Spleen (tissue), 13 donors: ENCODE measurements at places on chromosomes 11 and 22. TPM values are rescaled to one million over a fixed set of nuclear protein-coding genes. Genes with fewer than 3 reads are reported as not detected.
A peak's percentile ranks its signal among the peaks of the same experiment; 100 is the strongest.

Gene MUC2
- total RNA-seq: 0.06 TPM

GRCh38 chr11:106176817-106177216, 99.4 kb downstream of the AASDHPPT start:
- no peak for DNase-seq
- no peaks in the 10 kb centered on the region for H3K27me3 ChIP-seq
- no peaks in the 10 kb centered on the region for H3K4me1 ChIP-seq
- H3K27ac ChIP-seq: no peak overlapping the region

DNA sequence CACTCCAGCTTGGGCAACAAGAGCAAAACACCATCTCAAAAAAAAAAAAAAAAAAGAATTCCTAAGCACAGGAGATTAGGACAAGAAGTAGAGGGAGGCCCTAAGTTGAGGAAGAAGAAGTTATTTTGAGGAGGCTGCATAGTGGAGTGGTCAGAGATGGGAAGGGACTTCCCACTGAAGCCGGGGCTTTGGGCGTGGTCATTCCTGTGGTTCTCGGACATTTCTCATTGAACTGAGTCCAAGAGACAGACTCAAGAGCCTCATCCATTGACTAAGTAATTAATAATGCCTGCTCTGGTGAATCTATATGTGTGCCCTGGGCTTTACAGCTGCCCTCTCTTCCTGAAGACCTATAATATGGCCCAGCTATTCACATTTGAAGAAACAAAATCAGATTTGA, 53.2 kb upstream of the FTH1 start:
- H3K27ac ChIP-seq: no peak overlapping the region
- no peaks in the 10 kb centered on the region for H3K36me3 ChIP-seq
- H3K4me1 ChIP-seq: peaks cover 10% of the 10 kb centered on the region
- DNase-seq: peak; percentile 67

Gene ANGPTL5
- total RNA-seq: not detected

- H3K36me3 ChIP-seq: no peaks in the 10 kb centered on the region
- H3K27ac ChIP-seq: no peak overlapping the region
- H3K4me3 ChIP-seq: no peak overlapping the region
- no peaks in the 10 kb centered on the region for H3K27me3 ChIP-seq
- no peaks in the 10 kb centered on the region for H3K4me1 ChIP-seq
Measured at GRCh38 chr11:71163371-71163770, 89.0 kb downstream of the SHANK2 start.

GRCh38 chr22:42314709-42315391, 44.4 kb upstream of the TCF20 start:
- no peak overlapping the region for H3K27ac ChIP-seq
- H3K4me1 ChIP-seq: no peaks in the 10 kb centered on the region
- no peaks in the 10 kb centered on the region for H3K36me3 ChIP-seq
- no peak for DNase-seq
- H3K4me3 ChIP-seq: no peak overlapping the region
- peaks cover 2% of the 10 kb centered on the region for H3K27me3 ChIP-seq

Gene MPEG1
- total RNA-seq: 317 TPM

DNA sequence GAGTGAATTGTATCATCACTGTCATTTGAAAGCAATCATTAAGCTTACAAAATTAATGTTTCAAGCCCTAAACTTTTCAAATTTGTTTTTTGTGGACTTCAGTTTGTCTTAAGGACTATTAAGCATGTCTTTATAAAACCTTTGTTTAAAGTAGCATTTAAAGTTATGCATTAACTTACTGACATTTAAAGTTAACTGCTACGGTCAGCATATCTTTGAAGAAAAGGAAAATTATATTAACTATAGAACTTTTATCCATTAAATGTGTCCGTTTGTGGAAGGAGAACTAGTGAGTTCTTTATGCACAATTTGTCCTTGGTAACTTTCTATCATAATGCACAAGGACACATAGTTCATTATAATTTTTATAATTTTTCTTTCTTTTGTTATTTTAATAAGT, 103.4 kb downstream of the FANCF start:
- no peak overlapping the region for H3K4me3 ChIP-seq
- no peak overlapping the region for H3K27ac ChIP-seq
- H3K27me3 ChIP-seq: no peaks in the 10 kb centered on the region
- no peaks in the 10 kb centered on the region for H3K4me1 ChIP-seq
- no peak for DNase-seq

DNA sequence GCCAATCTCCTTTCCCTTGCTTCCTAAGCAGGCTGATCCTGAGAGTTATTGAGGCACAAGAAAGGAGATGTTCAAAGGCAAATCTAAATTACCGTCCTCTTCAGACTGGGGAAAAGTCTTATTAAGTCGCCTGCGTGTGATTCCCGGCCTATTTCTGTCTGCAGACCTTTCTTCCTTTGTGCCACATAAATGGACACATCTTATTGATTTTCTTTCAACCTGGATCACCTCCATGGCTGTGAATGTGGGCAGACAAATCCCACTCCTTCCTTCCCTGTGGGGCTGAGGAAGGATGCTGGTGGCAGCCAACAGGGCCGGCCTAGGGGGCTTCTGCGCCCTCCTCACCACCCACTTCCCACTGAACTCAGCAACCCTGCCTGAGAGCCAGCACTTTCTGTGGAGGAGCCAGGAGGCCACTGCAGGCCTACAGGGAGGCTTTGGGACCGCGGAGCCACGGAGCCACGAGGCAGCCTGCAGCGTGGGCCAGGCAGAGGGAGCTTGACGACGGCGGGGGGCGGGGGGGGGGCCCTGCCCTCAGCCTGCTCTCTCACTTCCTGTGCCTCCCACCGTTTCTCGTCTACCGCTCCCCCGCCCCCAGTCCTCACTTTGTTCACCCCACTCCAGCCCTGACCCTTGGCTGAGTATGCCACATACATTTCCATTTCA, 73.6 kb upstream of the LMO1 start:
- no peak overlapping the region for H3K27ac ChIP-seq
- H3K27me3 ChIP-seq: no peaks in the 10 kb centered on the region
- peaks cover 7% of the 10 kb centered on the region for H3K4me1 ChIP-seq
- no peak for DNase-seq

- H3K36me3 ChIP-seq: no peaks in the 10 kb centered on the region
- H3K27me3 ChIP-seq: no peaks in the 10 kb centered on the region
- DNase-seq: no peak
- H3K4me1 ChIP-seq: no peaks in the 10 kb centered on the region
- H3K27ac ChIP-seq: no peak overlapping the region
Measured at GRCh38 chr11:131389582-131389981, 19.2 kb downstream of the NTM start.

Gene PTPRJ
- total RNA-seq: 101 TPM

Gene APOA5
- not detected for total RNA-seq

Gene TNRC6B
- 153 TPM for total RNA-seq

GRCh38 chr22:33400891-33401290, 342.7 kb upstream of the SYN3 start:
- no peaks in the 10 kb centered on the region for H3K36me3 ChIP-seq
- H3K4me1 ChIP-seq: no peaks in the 10 kb centered on the region
- no peak overlapping the region for H3K27ac ChIP-seq
- H3K27me3 ChIP-seq: no peaks in the 10 kb centered on the region

Gene LRFN4
- 3.3 TPM for total RNA-seq

DNA sequence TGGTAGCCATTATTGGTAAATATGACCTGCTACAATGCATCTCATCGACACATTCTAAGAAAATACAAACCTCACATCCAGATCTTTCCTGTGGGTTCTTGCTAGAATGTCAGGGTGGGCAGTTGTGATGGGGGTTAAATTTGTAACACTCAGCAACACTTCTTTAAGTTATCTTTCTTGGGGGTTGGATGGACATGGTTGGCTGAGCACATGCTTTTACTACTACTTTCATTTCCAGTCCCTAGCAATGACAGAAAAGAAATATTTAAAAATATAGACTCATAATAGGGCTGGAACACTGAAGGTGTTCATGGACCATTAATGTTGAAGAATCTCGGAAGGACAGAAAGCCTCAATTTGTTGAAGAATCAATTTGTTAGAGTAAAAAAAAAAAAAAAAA, 57.6 kb downstream of the APOL3 start:
- H3K4me3 ChIP-seq: no peak overlapping the region
- H3K27me3 ChIP-seq: no peaks in the 10 kb centered on the region
- DNase-seq: no peak
- H3K4me1 ChIP-seq: no peaks in the 10 kb centered on the region
- H3K36me3 ChIP-seq: no peaks in the 10 kb centered on the region

GRCh38 chr22:19571995-19572394, 47.8 kb upstream of the CLDN5 start:
- peaks cover 14% of the 10 kb centered on the region for H3K4me1 ChIP-seq
- no peak overlapping the region for H3K4me3 ChIP-seq
- no peak overlapping the region for H3K27ac ChIP-seq
- DNase-seq: no peak
- H3K36me3 ChIP-seq: no peaks in the 10 kb centered on the region

Gene IGSF22
- not detected for total RNA-seq

Gene RHOD
- 1.3 TPM for total RNA-seq

GRCh38 chr11:125348674-125349309, 147.3 kb downstream of the FEZ1 start:
- H3K4me3 ChIP-seq: no peak overlapping the region
- no peaks in the 10 kb centered on the region for H3K27me3 ChIP-seq
- H3K27ac ChIP-seq: no peak overlapping the region
- peak; percentile 75 for DNase-seq
- H3K4me1 ChIP-seq: peaks cover 25% of the 10 kb centered on the region
- no peaks in the 10 kb centered on the region for H3K36me3 ChIP-seq

GRCh38 chr22:23531283-23531956, 48.7 kb downstream of the IGLL1 start:
- H3K4me1 ChIP-seq: peaks cover 37% of the 10 kb centered on the region
- H3K27me3 ChIP-seq: no peaks in the 10 kb centered on the region

Gene USP2
- 0.63 TPM for total RNA-seq

Gene PGA4
- 2.5 TPM for total RNA-seq

GRCh38 chr22:35978889-35979288, 49.7 kb downstream of the RBFOX2 start:
- no peak overlapping the region for H3K4me3 ChIP-seq
- H3K27me3 ChIP-seq: no peaks in the 10 kb centered on the region
- no peak overlapping the region for H3K27ac ChIP-seq

GRCh38 chr22:47376901-47377505, 614.6 kb downstream of the TBC1D22A start:
- DNase-seq: peak; percentile 46
- no peak overlapping the region for H3K4me3 ChIP-seq
- no peaks in the 10 kb centered on the region for H3K4me1 ChIP-seq

DNA sequence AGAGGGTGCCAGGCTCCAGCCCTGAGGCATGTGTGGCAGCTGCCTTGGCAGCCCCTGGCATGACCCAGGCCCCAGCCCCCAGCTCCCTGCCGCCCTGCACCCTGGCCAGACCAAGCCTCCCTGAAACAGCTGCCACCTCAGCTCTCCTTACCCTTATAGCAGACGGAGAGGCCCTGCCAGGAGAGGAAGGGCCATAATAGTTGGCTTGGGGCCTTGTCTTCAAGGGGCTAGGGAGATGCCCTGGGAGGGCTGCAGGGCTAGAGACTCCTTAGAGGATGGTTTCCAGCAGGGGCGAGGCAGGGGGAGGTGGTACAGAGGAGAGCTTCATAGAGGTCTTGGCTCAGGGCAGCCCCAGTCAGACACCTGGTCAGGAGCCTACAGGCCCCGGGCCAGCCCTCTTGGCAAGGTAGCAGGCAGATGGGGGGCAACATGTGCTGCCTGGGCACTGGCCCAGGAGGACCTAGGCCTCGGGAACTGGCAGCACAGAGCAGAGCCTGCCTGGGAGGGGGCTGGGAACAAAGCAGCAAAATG, 13.0 kb downstream of the SMTN start:
- H3K4me3 ChIP-seq: no peak overlapping the region
- H3K27ac ChIP-seq: no peak overlapping the region
- H3K36me3 ChIP-seq: peaks cover 54% of the 10 kb centered on the region
- no peaks in the 10 kb centered on the region for H3K27me3 ChIP-seq
- peaks cover 35% of the 10 kb centered on the region for H3K4me1 ChIP-seq

Gene JOSD1
- total RNA-seq: 34.7 TPM

GRCh38 chr11:61141601-61142028, 19.6 kb downstream of the VPS37C start:
- H3K4me3 ChIP-seq: no peak overlapping the region
- no peak overlapping the region for H3K27ac ChIP-seq
- no peaks in the 10 kb centered on the region for H3K27me3 ChIP-seq
- peak; percentile 62 for DNase-seq
- no peaks in the 10 kb centered on the region for H3K4me1 ChIP-seq
- H3K36me3 ChIP-seq: peaks cover 17% of the 10 kb centered on the region

Gene SMIM38
- 0.92 TPM for total RNA-seq

GRCh38 chr11:101478587-101479369, 105.0 kb downstream of the TRPC6 start:
- no peaks in the 10 kb centered on the region for H3K4me1 ChIP-seq
- H3K4me3 ChIP-seq: no peak overlapping the region
- no peaks in the 10 kb centered on the region for H3K27me3 ChIP-seq
- no peaks in the 10 kb centered on the region for H3K36me3 ChIP-seq
- peak overlapping the region; percentile 17 for H3K27ac ChIP-seq
- DNase-seq: no peak

Gene CPT1B
- total RNA-seq: 38.2 TPM

DNA sequence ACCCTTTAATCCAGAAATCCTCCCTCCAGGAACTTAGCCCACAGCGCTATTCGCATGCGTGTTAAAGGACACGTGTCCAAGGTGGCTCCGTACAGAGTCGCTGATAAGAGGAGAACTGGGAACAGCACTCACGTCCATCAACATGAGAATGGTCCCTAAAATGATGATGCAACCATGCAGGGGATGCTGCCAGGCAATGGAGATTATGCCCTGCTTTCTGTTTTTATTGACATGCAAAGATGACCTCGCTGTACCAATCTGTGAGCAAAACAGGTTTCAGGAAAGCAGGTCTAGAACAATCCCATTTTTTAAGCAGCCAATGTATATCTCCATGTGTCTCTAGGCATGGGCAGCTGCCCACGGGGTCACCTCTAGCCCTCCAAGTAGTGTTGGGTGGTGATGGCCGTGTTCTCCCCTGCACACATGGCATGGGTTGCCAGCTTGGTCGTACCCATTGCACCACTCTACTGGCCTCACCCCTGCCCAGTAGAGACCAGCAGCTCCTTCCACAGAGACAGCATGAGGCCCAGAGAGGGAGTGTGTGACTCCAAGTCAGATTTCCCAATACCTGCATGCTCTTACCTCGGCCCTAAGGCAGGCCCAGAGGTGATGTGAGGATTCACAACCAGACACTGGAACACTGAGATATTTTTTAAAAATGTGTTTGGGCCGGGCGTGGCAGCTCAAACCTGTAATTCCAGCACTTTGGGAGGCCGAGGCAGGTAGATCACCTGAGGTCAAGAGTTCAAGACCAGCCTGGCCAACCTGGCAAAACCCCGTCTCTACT, 68.3 kb upstream of the LINC01488 start:
- DNase-seq: peak; percentile 34
- no peak overlapping the region for H3K27ac ChIP-seq
- H3K4me3 ChIP-seq: no peak overlapping the region
- H3K27me3 ChIP-seq: no peaks in the 10 kb centered on the region
- peaks cover 15% of the 10 kb centered on the region for H3K4me1 ChIP-seq
- no peaks in the 10 kb centered on the region for H3K36me3 ChIP-seq

- H3K36me3 ChIP-seq: no peaks in the 10 kb centered on the region
- no peak overlapping the region for H3K27ac ChIP-seq
- DNase-seq: peak; percentile 48
- peaks cover 41% of the 10 kb centered on the region for H3K4me1 ChIP-seq
- no peak overlapping the region for H3K4me3 ChIP-seq
Measured at GRCh38 chr11:120188811-120189455, 21.9 kb upstream of the OAF start.
